Kidney capillary endothelial cell (primary cell): ENCODE measurements at places on chromosomes 1 and 21.

GRCh38 chr1:48216313-48216712, 6.2 kb upstream of the SLC5A9 start:
- no peak for DNase-seq

DNA sequence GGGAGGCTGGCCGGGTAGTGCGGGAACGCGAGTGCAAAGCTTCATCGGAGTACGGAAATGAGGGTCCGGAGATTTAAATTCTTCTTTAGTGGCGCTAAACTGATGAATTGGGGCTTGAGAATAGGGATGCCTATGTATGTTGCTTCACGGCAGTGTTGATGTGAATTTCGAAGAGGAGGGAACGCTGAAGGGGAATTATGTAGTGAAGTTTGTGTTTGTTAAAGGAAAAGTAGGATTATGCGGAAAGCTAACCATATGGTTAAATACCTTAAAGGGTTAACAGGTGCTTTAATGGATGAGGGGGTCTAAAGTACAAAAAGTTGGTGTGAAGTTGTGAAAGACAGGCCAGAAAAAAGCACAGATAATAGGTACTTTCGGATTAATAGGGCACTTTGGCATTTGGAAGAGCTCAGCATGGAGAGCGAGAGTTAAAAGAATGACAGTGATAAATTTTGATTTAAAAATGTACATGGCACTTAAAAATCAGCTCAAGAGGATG, 1.4 kb downstream of the HS2ST1 start:
- DNase-seq = peak; percentile 5

DNA sequence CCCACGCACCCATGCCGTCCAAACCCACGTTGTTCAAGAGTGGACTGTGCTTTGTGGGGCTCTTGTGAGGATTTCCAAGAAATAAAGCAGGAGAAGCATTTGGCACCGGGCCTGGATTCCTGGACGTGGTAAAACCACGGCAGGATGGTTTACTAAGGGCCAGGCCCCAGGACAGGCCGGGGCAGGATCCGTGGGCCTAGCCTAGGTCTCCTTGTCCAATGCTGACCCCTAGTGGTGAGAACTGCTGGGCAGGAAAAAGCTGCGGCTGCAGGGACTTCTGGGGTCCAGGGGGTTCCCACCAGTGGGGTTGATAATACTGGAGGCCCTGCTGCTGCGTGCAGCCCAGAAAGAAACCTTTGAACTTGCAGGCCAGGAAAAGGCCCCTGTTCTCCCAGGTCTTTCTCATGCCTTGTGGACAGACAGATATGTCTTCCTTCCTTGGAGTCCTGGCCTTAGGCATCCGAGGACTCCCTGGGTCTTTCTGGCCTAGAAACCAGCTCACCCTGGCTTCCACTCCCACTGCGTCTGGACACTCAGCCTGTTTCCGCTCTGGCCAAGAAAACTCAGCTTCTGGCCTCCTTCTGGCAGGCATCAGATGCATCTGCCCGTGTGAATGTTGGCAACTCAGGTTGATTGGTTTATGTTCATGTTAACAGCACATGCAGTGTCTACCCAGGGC, 106.9 kb upstream of the TMEM51 start:
- peak; percentile 79 for DNase-seq

- peak; percentile 54 for DNase-seq
These were observed 1.7 kb downstream of the DCAF8 start for GRCh38 chr1:160260406-160261382.

DNA sequence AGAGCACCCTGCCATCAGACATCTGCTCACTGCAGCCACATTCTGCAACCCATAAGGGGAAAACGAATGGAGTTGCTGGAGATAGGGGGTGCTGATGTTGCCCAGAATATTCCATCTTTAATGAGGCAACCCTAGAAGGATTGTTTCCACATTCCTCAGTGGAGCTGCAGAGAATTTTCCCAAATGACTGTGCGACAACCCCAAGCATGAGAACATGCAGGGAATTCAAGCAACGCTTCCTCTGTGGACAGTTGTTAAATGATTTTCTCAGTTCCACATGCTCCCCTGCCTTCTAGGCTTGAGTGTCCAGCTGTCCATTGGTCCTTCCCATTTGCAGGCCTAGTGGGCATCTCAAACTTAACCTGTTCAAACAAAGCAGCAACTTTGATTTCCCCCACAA, 20.5 kb upstream of the UBL4B start:
- no peak for DNase-seq

GRCh38 chr1:198756470-198756869, 117.6 kb downstream of the PTPRC start:
- no peak for DNase-seq

- no peak for DNase-seq
These were observed 41.3 kb downstream of the NRDC start for GRCh38 chr1:51837243-51837642.

DNA sequence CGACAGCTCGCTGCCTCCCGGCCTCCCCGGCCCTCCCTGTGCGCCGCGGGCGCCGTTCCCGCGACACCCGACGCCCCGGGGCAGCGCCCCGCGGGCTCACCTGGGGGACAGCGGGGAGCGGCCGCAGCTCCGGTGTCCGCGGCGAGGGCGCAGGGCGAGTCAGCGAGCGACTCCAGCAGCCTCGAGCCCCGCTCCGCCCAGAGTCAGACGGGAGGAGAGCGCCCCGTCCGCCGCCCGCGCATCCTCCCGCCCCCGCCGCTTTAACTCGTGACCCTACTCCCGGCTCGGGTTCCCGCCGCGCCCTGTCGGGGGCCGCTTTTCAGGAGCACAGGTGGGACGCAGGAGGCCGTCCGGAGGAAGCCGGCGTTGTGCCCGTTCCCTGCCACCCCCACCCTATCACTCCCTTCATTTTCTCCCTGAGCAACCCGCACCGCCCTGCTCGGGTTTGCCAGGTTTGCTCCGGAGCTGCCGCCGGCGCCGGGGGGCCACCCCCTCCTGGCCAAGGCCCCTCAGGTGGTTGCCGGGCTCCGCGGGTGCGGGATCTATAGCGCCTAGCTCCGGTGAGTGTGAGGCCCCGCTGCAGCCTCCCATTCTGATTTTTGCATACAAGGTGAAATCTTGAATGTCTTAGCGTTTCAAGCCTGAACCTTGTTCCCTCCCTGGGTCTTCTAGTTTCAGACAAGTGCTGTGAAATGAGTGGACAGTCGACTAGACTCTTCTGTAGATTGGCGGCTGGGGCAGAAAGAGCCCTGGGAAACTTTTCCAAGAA, at the start of gene MCOLN3:
Gene MCOLN3, minus strand, starts transcription at position 205 of the 769 bp plus-strand sequence. CDS start 3,140 bp downstream, outside the sequence.
- no peak for DNase-seq

DNA sequence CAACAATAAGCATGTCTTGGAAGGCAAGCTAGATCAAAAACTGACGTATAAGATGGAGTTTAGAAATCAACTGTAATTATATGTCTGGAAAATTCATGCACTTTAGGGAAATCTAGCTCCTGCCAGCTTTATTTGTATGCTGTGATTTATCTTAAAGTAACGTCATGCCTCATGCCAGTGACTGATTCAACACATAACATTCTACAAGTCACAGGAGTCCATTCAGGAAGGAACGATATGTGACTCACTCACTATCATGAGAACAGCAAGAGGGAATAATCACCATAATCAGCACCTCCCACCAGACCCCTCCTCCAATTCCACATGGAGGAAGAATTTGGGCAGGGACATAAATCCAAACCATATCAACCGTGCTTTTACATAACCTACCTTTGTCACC, 682.4 kb upstream of the ADAMTS5 start:
- peak; percentile 60 for DNase-seq

- peak; percentile 51 for DNase-seq
These were observed 34.1 kb upstream of the BTG2 start for GRCh38 chr1:203271018-203271743.

DNA sequence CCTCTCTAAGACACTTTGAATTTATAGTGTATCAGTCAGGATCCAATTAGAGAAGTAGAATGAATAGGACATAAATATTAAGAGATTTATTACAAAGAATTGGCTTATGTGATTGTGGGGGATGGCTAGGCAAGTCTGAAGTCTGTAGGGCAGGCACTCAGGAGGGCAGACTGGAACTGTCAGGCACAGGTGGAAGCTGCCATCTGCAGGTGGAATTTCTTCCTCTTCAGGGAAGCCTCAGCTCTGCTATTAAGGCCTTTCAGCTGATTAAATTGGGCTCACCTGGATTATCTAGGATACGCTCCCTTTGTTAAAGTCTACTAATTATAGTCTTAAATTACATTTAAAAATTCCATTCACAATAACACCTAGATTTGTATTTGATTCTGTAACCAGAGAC, 92.0 kb upstream of the HAO2 start:
- DNase-seq = no peak

DNA sequence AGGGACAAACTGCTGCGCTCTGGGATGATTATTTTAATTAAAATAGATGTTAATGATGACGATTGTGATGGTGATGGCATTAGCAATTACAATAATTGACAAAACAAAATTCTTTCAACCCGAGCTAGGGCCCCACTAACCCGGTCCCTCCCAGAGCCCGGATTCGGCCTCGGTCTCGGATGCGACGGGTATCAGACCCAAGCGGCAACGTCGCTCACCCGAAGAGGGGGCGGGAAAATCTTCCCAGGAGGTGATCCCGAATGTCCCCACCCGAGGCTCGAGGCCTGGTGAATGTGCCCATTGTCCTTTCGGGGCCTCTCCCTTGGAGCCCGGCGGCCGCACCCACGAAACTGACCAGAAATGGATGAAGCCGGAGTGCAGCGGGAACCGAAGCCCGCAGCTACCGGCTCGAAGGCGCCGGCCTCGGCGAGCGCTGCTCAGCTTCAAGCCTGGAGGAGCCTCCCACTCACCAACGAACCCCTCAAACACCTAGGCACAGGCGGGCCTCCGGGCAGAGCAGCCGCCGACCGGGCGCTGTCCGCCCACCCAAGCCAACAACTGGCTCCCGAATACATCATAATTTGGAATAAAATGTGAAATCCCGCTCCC, 1.2 kb downstream of the TAL1 start:
- DNase-seq = no peak

DNA sequence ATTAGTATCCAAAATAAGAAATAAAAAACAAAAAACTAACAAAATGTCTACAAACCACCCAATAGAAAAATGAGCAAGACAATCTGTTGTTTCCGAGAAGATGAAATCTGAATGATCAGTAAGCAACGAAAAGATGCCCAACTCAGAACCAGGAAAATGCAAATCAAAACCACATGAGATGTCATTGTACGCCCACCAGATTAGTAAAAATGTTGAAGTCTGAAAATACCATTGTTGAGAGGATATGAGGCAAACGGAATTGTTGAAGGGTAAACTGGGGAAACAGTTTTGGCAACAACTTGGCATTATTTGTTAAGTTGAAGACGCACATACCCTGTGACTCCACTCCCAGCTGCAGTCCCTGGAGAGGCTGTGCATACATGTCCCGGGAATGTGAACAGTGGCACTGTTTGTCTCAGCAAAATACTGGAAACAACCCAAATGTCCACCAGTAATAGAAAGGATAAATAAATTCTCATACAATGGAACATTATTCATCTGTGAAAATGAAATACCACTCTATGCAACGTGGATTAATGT, 10.6 kb downstream of the ZBTB17 start:
- peak; percentile 59 for DNase-seq

DNA sequence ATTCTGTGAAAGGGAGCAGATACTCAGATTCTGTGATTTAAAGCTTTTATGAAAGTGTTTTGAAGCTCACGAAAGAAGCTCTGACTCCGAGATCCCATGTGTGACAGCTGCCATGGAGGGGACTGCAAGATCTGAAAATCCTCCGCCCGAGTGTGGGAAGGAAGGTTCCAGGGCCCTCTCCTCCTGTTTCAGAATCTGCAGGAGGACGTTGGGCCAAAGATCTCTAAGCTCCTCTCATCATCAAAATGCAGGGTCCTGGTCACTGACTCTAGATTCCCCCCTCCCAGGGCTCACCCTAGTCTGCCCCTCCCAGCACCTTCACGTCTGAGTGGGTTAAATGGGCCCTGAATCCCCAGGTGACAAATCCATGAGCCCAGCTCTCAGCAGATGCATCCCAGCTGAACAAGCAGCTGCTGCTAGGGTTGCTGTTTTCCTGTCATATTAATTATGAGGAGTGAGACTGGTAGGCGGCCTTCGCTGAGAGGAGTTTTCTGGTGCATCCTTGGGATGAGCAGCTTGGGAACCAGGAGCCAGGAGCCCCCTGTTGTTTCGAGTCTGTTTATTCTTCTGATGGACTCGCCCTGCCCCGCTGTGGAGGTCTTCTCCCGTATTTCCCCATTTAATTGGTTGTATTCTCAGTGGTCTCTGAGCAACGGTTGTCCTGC, 402.0 kb downstream of the MATN1 start:
- no peak for DNase-seq

- DNase-seq = no peak
These were observed 187.7 kb downstream of the TNFSF18 start for GRCh38 chr1:172863031-172863430.

DNA sequence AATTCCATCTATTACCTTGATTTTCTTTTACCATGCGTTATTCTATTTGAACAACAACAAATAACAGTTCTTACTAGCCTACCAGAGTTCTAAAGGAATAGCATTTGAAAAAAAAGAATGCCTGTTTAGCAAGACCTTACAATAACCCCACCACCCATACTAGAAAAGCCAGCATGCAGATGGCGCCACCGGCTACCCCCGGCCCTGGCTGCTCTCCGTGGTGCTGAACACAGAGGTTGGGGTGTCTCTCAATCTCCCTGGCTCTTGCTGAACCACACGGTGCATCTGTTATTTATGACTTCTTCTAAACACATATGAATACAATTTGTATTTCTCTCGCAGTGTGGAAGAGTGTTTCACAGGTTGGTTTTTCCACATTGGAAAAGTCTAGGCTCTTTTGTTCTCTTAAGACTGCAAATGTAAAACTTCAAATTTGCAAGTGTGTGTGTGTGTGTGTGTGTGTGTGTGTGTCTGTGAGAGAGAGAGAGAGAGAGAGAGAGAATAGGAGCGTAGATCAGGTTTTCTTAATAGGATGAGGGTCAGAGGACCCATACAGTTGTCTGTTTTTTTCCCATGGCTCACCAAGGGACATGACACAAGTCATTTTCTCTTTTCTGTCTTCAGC, 13.6 kb downstream of the GRIK3 start:
- DNase-seq = no peak

GRCh38 chr1:8115031-8115768, 89.1 kb upstream of the ERRFI1 start:
- DNase-seq = no peak

- no peak for DNase-seq
These were observed 79.0 kb upstream of the B3GALT5 start for GRCh38 chr21:39533545-39534380.

- no peak for DNase-seq
These were observed 2.8 kb upstream of the ECE1 start for GRCh38 chr1:21292984-21293536.

DNA sequence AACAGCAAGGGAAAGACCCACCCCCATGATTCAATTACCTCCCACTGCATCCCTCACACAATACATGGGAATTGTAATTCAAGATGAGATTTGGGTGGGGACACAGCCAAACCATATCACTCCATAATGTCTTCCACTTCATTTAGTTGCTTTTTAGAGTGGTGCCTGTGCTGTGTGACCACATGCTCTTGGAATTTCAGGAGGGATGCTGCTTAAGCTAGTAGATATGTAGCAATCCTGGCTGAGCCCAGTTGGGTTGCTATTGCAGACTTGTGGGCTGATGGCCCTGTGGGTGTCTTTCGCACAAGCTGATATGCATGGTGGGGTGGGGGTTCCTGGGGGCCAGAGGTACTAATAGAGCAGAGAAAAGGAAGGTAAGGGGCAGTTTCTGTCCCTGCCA, 160.4 kb upstream of the SYT6 start:
- no peak for DNase-seq

GRCh38 chr1:7488475-7488842, 282.6 kb upstream of the VAMP3 start:
- DNase-seq = no peak

- DNase-seq = no peak
These were observed 112.9 kb upstream of the IPO9 start for GRCh38 chr1:201715801-201716741.

GRCh38 chr1:55055084-55055882, 15.9 kb downstream of the PCSK9 start:
- DNase-seq = no peak
